ENCODE measurements at places on chromosomes 5 and 9.

- DNase-seq: no peak
Measured at GRCh38 chr9:134406366-134407120, 80.3 kb downstream of the RXRA start.

GRCh38 chr9:77725820-77726219 lies 77.7 kb upstream of the GNA14 start:
- no peak for DNase-seq

DNA sequence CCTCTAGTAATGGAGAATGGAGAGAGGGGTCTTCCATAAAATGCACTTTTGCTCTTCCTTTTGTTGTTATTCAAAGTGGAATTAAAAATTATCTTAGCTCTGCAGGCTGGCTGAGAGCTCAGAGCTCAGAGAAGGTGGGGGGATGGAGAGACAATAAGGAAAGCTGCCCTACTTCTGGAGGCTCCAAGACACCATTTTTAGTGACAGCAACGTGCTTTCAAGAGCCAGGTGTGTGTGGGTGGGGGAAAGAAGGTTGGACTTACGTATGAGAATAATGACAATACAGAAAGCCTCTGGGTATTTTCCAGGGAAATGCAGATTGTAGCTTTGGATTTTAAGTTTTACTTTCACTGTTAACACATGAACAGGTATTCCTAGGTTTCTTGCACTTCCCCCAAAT lies 173.9 kb downstream of the TRPM3 start:
- no peak for DNase-seq

GRCh38 chr5:180852495-180852894 lies 8.6 kb downstream of the ZFP62 start:
- no peak for DNase-seq

DNA sequence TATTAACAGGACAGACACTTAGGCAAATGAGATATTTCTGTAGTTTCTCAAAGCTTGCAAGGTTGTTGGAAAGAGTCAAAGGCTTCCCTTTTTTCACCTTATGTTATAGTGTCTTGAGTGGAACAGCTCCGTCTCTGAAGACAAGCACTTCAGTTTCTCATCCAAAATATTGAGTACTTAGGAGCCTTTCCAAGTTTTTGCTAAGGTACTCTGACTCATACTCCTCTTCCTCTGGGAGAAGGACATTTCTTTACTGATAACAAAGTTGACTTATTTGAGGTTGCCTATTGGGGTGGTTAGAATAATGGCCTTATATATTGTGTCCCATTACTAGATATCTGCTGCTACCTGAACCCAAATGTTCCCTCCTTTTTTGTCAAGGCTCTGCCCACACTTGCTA lies 869.6 kb downstream of the MAT2B start:
- DNase-seq: no peak

- no peak for DNase-seq
Measured at GRCh38 chr9:14452539-14452938, 138.6 kb upstream of the NFIB start.

GRCh38 chr5:134438721-134439123 lies 27.0 kb upstream of the CDKN2AIPNL start:
- no peak for DNase-seq
